Stimulated activated CD8-positive, alpha-beta memory T cell treated with anti-CD3 and anti-CD28 coated beads, Interleukin-15, amount 100 ng/mL, for 4 hours (primary cell): ENCODE measurements at places on chromosomes 3 and 15.

DNA sequence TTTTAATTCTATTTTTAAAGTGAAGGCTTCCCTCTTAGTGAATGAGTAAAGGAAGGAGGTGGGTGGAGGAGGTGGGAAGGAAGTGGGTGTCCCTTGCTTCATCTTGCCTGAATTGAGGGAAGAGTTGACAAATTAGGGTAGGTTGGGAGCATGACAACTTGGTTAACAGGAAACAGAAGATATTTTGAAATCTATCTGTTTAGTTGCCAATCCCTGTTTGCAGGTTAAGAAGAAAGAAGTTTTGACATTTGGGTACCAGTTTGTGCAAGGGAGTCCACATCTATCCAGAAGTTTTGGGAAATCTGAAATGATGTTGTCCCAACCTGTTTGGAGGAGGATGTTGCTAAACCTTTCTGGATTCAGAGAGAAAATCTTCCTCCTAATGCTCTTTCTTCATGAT lies 204.1 kb upstream of the SUCLG2 start:
- DNase-seq: no peak

GRCh38 chr3:67198374-67198773 lies 200.3 kb downstream of the KBTBD8 start:
- no peak for DNase-seq

GRCh38 chr3:14274612-14274936 lies 96.0 kb downstream of the LSM3 start:
- DNase-seq: no peak

DNA sequence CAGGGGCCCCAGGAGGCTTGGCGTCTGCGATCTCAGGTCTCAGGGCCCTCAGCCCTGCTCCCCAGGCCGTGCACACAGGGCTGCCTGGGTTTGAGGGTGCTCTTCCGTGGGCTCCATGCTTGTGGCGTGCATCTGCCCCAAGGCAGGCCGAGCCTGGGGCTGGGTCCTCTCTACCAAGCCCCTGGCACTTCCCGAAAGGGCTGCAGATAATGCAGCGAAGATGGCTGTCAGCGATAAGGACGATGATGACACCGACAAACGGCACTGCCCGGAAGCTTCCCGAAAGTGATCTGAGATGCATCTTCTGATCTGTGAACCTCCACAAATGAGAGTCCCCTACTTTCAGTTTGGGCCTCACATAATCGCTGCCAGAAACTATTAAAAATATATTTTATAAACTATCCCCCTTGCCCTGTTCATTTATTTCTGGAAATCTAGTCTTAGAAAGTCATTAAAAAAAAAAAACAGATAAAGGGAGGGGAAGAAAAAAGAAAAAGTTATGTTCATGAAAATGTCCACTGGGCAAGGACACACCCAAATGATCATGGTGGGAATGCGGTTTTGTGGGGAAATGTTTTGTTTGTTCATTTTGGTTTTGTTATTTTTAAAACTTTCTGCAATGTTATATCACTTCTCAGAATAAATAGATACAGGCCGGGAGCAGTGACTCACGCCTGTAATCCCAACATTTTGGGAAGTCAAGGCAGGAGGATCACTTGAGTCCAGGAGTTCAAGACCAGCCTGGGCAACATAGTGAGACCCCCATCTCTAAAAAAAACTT lies 51.5 kb downstream of the RPN1 start:
- DNase-seq: no peak

- no peak for DNase-seq
Measured at GRCh38 chr3:34891941-34892340, 747.4 kb upstream of the ARPP21 start.

DNA sequence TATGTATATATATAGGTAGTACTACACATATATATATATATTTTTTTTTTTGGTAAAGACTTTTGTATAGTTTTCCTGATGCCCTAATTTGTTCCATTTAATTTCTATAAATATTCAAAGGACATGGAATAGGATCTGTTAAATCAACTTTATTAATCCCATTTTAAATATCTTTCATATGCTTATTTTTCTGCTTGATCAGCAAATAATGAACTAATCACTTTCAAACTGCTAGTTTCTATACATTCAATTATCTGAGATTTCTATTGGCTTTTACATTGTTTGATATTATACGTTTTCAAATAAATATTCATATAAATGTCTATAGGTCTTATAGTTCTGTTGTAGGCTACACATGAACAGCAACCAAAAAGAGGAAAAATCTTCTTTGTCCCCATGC lies 21.7 kb downstream of the ZXDC start:
- no peak for DNase-seq

DNA sequence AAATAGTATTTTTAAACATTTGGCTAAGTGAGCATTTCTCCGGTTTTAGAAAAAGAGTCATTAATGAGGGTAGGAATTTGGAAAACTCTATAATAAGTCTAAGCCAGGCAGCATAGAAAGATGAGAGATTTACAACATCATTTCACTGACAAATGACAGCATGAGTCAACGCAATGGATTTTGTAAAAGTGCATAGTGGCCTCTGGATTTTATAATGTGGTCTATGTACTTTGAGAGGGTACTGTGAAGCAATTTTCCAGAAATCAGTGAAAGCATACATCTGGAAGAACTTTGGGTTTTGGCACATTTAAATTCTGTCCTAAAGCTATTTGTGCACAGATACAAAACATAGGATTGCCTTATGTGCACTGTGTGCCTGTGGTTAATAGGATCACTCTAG lies 130.8 kb upstream of the CCNL1 start:
- DNase-seq: no peak

DNA sequence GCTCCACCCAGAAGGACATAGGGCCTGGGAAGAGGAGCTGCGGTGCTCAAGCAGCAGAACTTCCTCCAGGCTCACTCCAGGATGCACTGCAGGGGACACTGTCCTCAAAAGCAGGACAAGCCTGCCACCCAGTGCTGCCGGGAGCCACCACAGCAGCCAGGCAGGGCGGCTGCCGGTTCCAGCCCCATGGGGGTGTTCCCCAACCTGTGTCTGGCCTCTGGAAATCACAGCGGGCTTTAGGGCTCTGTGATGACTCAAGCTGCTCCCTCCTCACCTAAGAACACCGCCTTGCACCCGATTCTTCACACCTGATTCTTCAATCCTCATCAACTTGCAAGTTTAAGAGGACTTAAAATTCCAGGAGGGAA lies 71.9 kb upstream of the SLC6A11 start:
- no peak for DNase-seq

DNA sequence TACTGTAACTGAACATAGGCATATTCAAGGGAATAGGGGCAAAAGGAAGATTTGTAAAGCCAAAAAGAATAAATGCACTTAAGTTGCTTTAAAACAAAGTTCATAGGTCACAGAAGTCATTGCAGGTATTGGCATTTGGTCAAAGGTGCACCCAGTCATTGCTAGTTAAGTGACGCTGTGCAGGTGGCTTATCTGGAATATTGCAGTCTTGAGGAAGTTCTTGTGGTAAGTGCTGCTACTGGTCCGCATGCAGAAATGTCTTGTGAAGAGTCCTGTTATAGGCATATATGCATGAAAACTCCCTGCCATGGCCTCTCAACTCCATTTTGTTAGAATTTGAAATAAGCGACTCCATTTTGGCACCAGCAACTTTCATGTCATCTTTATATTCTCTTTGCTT lies 293.1 kb downstream of the GBE1 start:
- no peak for DNase-seq

DNA sequence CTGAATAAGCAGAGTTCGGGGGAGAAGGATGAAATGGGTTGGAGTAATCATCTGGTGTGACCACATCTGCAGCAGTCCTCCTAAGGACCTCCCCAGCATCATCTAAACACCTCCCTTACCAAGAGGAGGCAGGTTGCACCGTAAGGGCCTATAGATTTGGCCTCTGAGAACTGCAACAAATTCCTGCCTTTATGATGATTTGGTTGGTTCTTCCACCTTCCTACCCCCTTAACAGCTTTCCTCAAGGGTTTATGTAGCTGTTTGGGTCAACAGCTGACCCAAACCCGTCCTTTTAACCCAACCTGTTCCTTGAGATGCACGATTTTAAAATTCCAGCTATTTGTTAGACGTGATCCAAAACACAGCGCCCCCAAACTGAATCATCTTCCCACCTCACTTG lies 58.2 kb downstream of the AAGAB start:
- no peak for DNase-seq

DNA sequence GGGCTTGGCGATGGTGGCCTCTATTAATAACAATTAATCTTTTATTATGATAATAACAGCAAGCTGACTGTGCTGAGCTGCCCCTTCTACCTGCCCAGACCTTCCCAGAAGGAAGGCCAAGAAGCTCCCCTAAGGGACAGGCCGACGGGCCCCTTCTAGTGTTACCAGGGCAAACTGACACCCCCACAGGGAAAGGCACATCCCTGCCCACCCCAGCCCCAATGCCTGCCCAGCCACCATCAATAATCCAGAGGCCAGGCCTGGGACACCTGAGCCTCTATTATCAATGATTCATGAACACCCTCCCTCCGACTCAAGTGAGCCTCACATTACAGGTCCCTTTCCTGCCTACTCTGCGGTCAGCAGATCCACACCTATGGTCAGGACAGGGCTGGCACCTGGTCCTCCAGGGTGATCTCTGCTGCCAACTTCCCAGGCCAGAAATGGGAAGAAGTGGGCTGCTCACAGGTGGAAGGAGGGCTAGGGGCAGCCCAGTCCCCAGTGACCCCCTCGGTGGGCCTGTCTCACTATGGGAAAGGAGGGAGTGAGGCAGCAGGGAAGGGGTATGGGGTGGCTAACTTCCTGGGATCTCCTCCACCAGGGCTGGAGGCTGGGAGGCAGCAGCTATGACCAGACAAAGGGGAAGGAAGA lies 1.8 kb downstream of the TWF2 start:
- no peak for DNase-seq

GRCh38 chr3:63968612-63969350 lies 54.5 kb downstream of the PSMD6 start:
- DNase-seq: no peak

DNA sequence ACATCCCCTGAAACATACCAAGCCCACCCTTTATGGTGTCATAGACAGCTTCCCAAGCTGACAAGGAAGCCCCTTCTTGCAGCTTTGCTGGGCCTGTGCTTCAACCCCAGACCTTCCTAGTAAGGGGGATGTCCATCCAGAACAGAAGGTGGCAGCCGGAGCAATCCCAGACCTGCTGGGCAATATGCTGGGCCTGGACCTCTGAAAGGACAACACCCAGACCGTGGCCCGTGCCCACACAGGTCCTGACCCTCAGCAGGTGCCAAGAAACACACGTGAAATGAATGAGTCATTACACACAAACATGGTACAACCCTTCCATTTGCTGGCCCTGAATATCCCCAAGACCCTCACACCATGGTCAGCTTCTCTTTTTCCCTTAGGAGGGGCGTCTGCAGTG lies 19.8 kb upstream of the VILL start:
- DNase-seq: no peak

DNA sequence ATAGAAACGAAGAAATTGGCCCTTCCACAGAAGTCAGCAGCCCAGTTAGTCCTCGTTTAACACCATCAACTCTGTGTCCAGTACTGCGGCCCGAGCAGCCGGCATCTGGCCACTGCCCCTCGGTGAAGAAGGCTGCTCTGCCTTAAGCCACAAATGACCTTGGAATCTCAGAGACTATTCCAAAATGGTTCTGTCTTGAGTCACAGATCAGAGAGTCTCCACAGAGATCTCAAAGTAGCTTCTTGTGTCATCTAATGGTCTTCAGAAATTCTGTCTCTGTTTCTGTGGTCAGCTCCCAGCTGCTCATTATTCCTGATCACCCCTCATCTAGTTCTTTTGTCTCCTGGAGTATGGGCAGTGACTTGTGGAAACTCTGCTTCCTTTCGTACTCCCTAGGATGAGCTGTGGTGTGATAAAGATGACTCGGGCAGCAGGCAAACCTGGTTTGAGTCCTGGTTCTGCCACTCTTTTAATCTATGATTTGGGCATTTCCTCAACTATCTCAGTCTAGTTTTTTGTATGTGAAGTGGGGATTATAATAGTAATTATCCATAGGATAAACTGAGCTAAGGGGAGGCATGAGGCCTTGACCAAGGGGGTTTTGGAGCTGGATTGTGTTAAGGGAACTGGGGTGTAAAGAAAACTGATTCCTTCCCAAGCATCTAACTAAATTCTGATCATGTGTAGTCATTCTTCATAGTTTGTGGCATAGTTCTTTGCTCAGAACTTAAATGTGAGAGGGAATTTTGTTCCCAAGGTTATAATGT lies 22.6 kb downstream of the CRTC3 start:
- DNase-seq: no peak

DNA sequence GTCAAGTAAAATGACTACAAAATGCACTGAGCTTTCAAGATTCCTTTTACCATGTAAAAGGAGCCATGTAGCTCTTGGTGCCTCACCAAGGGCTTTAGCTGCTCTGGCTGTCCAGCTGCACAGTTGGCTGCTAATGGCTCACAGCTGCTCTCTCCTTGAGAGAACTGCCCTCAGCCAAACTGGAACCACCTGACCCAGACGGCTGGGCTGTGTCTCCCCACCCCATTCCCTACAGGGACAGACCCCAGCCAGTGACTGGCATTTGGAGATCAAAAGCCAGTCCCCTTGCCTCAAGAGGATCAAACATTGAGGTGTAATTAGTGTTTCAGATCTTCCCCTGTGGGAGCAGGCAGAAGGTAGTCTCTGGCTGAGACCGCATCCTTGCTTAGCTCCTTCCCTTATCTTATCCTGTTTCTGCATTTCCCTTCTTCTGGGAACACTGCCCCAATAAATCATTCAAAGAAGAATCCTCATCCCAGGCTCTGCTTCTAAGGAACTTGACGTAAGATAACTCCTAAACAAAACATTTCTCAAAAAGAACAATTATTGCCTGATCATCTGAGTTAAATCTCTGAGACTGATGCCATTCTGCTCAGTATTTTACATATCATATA lies 28.6 kb upstream of the UBE2E2 start:
- DNase-seq: no peak

DNA sequence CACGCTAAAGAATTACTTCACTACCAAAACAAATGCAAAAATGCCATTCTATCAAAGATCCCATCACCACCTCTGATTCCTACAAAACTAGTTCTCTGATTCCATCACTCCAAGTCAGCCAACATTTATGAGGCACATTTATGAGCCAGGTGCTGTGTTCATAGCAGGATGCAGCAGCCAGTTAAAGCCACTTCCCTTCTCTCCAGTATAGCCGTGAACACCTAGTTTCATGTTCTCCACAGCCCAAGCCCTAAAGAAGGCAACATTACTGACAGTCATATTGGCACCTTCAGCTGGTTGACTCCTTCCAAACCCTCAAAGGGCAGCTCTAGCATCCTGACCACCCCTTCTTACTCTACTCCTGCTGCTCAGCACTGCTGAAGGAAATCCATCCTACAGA lies 36.4 kb downstream of the RYK start:
- DNase-seq: no peak

DNA sequence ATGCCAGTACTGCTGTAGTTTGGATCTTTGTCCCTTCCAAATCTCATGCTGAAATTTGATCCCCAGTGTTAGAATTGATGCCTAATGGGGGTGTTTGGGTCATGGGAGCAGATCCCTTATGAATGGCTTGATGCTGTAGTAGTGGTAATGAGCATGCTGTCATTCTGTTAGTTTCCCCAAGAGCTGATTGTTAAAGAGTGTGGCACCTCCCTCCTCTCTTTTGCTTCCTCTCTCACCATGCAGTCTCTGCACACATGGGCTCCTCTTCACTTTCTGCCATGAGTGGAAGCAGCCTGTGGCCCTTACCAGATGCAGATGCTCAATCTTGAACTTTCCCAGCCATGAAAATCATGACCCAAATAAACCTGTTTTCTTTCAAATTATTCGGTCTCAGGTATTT lies 141.3 kb upstream of the DPPA4 start:
- no peak for DNase-seq

GRCh38 chr3:177057768-177058167 lies 139.5 kb downstream of the TBL1XR1 start:
- DNase-seq: no peak

GRCh38 chr3:69239063-69239462 lies 116.7 kb upstream of the LMOD3 start:
- DNase-seq: no peak
